ENCODE measurements at places on chromosomes 4 and X. TPM values are rescaled to one million over a fixed set of nuclear protein-coding genes. Genes with fewer than 3 reads are reported as not detected.

- DNase-seq, result no peak
Observed at GRCh38 chr4:6855692-6856297, 53.8 kb upstream of the TBC1D14 start.

DNA sequence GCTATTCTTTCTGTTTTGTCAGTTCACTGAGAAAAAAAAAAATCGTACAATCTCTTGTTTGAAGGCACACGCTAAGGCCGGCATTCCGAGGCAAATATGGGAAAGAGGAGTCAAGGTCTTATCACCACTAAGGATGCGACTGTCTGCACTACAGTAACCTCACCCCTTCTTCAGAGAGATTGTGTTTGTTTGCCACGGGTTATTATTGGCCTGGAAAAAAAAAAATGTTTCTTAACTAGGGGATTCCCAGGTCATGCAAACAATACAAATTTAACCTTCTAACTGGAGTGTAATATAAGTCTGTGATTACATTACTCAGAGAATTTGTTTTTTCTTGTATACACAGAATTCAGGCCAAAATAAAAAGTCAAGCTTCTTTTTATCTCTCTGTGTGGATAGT lies 168.3 kb downstream of the TMA16 start:
- no peak for DNase-seq

DNA sequence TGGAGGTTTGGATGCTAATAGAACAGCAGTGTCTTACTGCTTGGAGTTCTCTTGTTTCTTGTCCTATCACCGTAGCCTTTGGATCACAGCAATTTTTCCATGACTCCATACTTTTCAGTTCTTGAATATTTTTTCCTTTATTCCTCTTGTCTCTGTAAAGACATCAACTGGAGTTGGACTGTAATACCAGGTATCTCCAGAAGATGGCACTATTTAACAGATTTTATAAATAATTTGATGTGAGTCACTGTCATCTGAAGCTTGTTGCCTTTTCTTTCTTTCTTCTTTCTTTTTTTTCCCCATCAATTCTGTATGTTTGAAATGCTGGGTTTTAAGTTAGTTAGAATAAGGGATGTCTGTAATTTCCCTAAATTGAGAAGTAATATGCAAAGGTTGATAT lies 24.1 kb downstream of the HPRT1 start:
- DNase-seq, result no peak

GRCh38 chrX:45873781-45874180 lies 671.4 kb downstream of the ZNF674 start:
- no peak for DNase-seq

DNA sequence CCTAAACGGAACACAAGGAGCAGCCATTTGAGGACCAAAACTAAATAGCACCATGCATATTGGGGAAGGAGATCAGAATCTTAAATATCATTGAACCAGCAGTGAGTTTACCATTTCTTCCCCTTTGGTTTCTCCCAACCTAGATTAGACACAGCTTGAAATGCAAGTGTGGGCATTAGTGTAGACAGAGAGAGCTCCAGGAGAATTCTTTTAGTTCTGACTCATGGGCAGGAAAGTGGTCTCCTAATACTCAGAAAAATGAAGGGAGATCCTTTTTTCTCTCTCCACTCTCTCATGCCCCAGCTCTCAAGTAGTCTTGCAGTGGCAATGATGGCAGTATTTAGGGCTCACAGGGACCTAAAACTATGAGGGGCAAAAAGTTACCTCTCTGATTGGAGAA lies 567.9 kb downstream of the INPP4B start:
- DNase-seq, result no peak

GRCh38 chr4:105194328-105195231 lies 47.9 kb downstream of the TET2 start:
- DNase-seq, result no peak

- DNase-seq, result peak; percentile 61
Observed at GRCh38 chrX:119041175-119041574, 31.6 kb upstream of the CT47C1 start.

- no peak for DNase-seq
Observed at GRCh38 chrX:54213603-54214002, 30.5 kb upstream of the FAM120C start.

DNA sequence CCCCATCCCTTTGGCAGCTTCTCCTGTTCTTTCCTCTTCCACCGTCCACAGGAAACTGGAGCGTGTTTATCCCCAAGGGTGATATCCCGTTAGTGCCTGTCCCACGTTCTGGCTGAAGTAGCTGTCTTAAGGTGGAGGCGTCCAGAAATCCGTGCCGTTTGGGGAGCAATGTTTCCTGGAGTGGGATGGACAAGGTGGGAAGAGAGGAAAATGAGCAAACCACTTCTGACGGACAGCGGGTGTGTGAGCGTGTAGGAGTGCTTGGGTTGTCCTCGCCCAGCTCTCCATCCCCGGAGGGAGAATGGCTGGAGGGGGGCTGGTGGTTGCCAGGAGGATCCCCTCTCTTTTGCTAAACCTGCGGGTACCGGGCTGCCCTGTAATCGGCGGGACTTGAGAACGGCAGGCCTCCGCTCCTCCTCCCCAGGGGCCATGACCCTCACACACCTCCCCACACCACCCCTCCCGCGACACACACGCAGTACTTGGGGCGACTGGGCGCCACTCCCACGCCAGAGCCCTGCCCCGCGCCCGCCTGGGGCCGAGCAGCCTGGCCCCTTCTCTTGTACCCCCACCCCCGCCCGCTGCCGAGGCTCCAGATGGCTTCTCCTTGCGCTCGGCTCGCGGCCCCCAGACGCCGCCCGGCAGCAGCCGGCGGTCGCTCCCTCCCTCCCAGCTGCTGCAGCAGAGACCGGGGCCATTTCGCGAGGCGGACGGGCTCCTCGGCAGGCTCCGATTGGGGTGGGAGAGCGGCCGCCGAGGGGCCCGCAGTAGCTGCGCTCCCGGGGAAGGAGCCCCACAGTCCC lies 13.9 kb upstream of the PRDM8 start:
- DNase-seq, result peak; percentile 39

DNA sequence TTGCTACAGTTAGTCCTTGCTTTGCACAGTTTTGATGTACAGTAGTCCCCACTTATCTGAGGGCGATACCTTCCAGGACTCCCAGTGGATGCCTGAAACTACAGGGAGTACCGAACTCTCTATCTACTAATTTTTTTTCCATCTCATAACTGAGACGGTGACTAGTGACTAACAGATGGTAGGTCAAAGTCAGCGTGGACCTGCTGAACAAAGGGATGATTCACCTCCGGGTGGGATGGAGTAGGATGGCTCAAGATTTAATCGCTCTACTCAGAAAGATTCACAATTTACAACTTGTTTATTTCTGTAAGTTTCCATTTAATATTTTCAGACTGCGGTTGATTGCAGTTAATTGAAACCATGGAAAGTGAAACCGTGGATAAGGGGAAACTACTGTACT lies 655.8 kb downstream of the ZNF674 start:
- no peak for DNase-seq

- no peak for DNase-seq
Observed at GRCh38 chrX:63784346-63784901, 590 bp downstream of the ARHGEF9 start.

- DNase-seq, result no peak
Observed at GRCh38 chr4:78040431-78040830, 16.7 kb upstream of the FRAS1 start.

DNA sequence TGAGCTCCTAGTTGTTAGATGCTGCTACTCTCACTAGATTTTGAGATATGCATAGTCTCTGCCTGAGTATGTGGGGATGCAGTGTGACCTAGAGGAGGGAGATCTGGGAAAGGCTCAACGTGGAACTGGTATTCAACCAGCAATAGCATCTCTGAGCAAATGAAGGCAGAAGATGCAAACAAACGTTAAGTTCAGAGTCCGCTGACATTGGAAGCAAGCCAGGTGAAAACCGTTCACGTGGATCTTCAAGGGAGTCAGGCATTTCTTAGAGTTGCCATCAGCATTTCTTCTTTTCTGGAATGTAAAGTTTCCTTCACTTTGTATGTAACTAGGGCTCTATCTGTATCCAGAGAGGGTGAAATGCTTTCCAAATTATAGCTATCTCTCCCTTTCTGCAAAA lies 59.9 kb downstream of the C4orf51 start:
- DNase-seq, result no peak

DNA sequence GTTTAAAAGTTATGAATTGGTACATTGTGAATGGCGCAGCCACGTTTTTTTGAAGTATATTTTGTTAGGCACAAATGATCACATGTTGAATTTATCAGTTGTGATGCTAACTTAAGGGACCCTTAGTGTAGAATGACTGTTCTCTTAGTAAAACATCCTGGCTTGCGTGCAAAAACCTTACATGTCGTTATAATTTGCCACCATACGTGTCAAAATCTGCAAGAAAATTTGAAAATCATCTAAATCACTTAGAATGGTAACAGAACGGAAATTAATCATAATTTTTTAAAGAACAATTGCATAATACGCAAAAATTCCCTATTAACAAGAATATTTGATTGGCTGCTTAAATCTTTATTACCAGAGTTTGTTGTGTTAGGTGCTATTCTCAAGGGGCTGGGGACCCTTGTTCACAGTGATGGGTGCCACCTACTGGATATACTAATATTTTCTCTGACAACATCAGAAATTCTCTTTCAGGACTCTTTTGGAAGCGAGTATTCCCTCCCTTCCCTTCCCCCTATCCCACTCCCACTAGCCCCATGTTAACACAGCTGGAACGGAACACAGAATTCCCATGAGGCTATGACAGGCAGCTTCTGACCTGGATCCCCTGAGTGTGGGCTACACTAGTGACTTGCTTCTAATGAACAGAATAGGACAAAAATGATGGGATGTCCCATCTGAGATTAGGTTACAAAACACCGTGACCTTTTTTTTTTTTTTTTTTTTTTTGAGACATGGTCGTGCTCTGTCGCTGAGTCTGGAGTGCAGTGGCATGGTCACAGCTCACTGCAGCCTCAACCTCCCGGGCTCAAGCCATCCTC lies 71.8 kb downstream of the SUPT20HL2 start:
- no peak for DNase-seq

DNA sequence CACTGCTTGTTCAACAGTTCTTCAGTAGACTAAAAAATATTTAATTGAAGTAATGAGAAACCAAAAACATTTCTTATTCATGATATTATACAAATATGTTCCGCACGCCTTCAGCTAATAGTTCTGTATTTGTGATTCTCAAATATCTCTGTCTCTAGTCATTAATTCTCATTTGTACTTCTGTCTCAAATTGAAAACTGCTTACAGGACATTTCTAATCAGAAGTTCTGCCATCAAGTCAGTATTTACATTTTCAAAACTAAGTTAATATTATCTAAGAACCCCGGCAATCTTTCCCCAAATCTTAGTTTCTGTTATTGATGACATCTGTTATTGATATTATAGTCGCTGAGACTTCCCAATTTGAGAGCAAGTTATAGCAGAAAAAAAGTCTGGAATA lies 78.6 kb upstream of the PGRMC2 start:
- DNase-seq, result no peak

The GUCY1A1 gene
- 43.6 TPM for total RNA-seq

The GPR78 gene
- total RNA-seq, result 0.12 TPM

The CLDN34 gene
- 0.23 TPM for total RNA-seq

The KIF4A gene
- 0.14 TPM for total RNA-seq

All from right cardiac atrium (tissue), 5 donors.